ENCODE measurements at places on chromosomes 6 and 20.
A peak's percentile ranks its signal among the peaks of the same experiment; 100 is the strongest.

- DNase-seq = no peak
Measured at GRCh38 chr20:49518576-49518975, 36.1 kb upstream of the KCNB1 start.

DNA sequence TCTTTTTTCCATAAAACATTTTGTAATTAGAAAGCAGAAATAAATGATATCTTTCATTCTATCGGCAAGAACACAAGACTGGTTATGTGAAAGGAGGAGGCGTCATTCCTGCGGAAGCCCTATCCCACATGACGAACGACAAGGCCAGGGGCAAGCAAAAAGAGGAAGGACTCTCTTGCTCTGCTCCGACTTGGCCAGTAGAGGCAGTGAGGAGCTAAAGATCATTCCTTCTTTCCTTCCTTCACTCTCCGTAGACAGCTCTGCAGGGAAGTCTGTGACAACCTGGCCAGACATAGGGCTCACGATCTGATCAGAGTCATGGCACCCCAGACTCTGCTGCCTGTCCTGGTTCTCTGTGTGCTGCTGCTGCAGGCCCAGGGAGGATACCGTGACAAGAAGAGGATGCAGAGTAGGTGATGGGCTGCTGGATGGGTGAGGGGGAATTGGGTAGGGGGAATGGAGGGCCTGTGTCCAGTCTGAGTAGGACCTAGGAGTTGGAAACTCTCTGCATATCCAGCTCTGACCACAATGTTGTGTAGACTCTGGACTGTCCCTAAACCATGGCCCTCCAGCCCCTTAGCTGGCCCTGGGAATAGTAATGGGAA, at the start of gene WFDC10A:
WFDC10A (plus strand) TSS at position 244 of the 605 bp plus-strand sequence; CDS start at position 319, 75 bp downstream.
- DNase-seq = peak; percentile 5

GRCh38 chr6:101926149-101926925, 532.8 kb downstream of the GRIK2 start:
- no peak for DNase-seq

DNA sequence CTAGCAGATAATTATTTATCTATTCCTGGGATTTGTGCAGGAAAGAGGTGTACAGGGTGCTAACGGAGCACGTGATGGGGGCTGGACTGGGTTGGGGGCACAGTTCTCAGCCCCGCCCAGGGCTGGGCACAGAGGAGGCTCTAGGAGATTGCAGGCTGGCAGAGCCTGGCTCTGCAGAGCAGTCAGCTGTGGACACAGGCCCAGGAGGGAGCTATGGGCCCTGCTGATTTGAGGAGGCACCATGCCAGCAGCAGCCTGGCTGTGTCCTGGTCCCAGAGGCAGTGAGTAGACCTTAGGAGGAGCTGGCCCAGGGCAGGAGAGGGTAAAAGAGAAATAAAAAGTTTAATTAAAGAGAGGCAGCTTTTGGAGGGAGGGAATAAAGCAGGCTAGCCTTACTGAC, 19.3 kb downstream of the MAFB start:
- DNase-seq = no peak

GRCh38 chr6:35425284-35425683, 26.9 kb upstream of the FANCE start:
- DNase-seq = no peak

DNA sequence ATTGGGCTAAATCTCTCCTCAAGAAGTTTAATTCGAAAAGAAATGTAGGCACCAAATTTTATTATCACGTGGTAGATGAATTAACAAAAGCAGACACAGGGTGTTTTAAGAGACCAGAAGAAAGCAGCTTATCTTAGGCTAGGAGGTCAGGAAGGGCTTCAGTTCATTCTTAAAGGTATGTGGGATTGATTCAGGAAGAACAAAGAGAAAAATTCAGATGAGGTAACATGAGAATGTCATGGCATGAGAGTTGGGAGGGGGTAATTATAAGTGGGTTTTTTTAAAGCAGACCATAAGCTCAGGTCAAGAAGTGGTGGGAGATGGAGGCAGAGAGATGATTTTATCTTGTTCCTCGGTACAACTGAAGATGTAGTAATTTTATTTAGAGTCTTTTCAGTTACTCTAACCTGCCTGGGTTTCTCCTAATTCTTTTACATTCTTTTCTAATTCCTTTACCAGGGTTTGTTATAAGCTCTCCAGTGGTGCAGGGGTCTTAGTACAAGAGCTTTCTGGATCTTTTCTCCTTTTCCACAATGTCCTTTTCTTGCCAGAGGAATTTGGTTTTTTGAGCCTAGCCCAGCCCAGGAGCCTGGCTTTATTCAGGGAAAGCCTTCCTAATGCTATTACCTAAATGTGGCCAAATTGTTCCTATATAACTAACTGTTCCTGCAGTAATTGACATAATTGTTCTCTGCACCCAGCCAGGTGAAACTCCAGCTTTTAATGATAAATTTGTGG, 474.1 kb upstream of the BTBD3 start:
- no peak for DNase-seq

DNA sequence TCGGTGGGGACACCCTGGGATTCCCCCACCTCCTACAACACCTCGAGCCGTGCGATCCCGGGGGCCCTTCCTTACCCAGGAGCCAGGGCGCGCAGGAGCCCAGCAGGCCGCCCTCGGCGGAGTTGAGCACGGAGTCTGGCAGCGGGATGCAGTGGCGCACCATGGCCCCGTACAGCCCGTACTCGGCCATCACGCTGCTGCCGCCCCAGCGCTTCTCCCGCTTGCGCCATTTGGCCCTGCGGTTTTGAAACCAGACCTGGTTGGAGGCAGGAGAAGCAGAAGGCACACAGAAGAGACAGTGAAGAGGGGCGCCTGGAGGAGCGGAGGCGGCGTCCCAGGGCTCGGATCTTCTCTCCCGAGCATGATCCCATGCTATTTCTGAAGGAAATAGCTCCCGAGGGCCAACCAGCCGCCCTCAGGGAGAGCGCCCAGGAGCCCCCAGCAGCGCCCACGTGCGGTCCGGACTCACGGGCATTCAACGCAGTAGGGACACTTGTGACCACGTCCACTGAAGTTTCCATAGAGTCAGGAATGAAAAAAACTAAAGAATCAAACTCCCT, 4.3 kb downstream of the VSX1 start:
- DNase-seq = no peak

DNA sequence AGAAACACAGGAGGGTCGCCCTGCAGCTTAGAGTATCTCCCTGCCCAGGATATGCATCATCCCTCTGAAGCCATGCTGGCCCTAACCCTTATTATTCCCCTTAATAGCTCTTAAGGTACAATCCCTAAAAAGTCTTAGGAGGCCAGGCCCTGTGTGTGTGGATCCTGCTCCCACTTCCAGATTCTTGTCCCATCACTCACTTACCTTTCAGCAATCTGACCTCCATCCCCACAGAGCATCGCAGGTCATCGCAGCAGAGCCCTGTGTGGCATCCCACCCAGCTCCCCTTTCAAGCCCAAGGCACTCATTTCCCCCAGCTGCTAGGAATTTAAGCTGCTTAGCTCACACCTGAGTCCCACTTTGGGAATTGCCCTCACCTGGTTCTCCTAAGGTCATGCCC, 223.8 kb upstream of the SMLR1 start:
- no peak for DNase-seq

- DNase-seq = no peak
Measured at GRCh38 chr6:142303176-142303533, 1.3 kb downstream of the ADGRG6 start.

- DNase-seq = no peak
Measured at GRCh38 chr20:44180814-44181213, 6.2 kb downstream of the JPH2 start.

DNA sequence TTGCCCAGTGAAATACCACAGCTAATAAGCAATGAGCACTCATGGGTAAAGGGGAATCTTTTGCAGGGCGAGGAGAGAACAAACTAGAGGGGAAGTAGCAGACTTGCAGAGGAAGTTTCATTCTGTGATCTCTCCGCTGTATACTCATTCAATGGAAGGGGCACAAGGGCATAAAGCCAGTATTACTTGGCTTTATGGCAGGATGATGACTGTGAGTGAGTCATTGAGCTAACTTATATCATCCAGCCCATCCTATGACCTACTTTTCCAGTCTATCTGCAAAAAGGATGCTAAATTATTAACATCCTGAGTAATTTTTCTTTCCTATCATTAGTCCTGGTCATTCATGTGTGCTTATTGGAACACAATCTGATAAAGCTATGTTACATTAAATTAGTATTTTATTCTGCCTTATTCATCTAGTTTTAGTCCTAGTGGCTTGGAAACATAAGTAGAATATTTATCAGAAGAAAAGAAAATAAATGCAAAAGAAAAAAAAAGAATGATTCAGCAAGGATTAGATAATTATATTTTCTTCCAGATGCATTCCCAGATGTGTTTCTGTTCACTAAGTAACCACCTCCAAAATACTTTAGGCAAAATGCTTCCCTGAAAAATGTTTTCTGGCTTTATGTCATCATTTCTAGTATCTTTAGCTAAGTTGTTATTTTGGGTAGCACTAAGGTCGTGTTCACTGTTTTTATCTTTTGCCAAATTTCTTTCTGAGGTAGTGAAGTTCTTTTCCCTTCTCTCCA, 471.7 kb downstream of the CDKAL1 start:
- DNase-seq = no peak

- no peak for DNase-seq
Measured at GRCh38 chr6:2725364-2725988, 25.2 kb downstream of the MYLK4 start.

DNA sequence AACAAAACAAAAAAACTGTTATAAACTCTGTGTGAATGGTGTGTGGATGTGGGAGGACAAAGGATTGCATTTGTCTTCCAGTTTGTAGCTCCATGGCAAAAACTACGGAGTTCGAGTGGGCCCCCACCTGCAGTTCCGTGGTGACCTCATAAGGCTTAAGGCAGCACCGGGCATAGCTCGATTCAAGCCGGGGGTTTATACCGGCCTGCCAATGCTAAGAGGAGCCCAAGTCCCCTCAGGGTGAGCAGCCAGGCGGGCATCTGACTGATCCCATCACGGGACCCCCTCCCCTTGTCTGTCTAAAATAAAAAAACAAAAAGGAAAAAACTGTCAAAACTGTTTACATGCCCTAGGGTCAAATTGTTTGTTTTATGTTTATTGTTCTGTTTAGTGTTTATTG, 463.2 kb upstream of the HTR1E start:
- no peak for DNase-seq

DNA sequence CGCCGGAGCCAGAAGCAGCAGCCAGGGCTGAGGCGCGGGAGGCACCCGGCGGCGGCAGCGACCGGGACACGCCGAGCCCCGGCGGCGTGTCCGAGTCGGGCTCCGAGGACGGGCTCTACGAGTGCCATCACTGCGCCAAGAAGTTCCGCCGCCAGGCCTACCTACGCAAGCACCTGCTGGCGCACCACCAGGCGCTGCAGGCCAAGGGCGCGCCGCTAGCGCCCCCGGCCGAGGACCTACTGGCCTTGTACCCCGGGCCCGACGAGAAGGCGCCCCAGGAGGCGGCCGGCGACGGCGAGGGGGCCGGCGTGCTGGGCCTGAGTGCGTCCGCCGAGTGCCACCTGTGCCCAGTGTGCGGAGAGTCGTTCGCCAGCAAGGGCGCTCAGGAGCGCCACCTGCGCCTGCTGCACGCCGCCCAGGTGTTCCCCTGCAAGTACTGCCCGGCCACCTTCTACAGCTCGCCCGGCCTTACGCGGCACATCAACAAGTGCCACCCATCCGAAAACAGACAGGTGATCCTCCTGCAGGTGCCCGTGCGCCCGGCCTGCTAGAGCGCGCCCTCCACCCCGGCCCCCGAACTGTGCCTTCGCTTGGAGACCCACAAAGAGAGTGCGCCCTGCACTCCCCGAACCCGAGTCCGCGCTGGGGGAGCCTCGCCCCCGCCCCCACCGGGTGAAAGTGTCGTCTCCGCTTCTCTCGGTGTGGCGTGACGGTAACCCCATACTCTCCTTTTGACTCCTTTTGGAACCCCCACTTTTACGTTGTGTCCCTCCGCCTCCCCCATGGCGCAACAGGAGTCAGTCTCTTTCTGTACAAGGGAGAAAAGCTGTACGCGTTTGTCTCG, 1.6 kb downstream of the INSM1 start:
- no peak for DNase-seq

DNA sequence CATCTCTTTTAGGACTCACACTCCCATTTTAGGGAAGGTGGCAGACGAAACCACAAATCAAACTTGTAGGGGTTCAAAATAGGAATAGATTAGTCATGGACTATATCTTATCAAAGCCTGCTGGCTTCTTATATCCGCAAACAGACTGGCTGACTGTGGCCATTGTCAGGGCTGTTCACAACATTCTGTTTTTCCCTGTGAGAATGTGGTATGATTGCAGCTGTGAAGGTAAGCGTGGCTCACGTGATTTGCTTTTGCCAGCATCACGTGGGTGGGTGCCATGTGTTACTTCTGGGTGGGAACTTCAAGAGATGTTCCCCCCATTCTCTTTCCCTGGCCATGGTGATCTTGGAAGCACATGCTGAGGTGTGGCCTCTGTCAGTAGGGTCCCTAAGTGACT, 5.9 kb downstream of the IP6K3 start:
- no peak for DNase-seq

GRCh38 chr6:215335-216034, 76.8 kb upstream of the DUSP22 start:
- DNase-seq = no peak

DNA sequence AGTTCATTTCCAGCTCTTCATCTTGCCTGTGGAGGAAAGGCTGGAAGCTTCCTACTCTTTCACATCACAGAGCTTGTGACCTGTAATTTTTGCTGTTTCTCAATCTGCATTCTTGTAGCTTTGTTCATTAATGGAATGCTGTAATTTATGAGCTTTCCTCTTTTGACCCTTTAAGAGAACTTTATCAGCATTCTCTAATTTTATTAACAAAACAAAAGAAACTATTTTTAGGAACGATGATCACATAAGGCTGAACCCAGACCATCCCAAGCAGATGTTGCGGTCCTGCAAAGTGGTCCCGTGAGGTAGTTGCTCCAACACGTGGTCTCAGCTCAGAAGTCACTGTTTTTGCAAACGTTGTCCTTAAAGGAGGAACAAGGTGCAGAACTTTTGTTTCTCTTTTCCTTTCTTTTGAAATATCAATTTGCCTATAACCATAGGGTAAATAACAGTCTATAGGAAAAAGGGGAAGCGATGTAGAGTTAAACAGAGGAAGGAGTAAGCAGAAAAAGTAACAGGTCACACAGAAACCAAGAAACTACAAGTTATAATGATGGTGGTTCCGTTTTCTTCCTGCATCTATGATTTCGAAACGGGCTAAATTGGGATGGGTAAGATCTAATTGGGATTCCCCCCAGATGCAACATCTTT, 121.3 kb upstream of the PHACTR1 start:
- no peak for DNase-seq

GRCh38 chr20:1509237-1509636, 18.0 kb upstream of the SIRPB2 start:
- DNase-seq = no peak

GRCh38 chr6:2507521-2508037, 243.1 kb downstream of the MYLK4 start:
- no peak for DNase-seq

DNA sequence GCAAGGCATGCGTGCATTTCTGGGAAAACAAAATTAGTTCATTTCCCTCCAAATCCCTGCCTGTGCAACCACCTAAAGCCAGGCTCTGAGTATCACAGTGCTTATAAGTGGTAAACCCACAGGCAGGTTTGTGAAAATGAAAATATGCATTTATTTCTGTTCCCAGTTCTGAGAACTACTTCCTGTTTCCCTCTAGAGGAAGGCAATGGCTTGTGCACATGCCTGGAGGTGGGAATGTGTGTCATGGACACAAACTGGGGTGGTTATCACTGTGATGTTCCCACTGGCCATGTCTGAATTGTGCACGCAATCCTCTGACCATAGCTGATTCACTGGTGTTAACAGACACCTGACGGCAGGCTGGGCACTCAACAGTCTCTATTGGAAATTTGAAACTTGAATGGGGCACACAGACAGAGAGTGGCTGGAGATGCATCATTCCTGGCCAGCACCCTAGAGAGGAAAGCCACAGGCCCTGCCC, 26.3 kb downstream of the FAM110A start:
- no peak for DNase-seq

Data from DMS 273 treated with DMSO at 0.1 percent for 48 hours (cell line).